ENCODE measurements at places on chromosomes 4 and X. TPM values are rescaled to one million over a fixed set of nuclear protein-coding genes. Genes with fewer than 3 reads are reported as not detected.

DNA sequence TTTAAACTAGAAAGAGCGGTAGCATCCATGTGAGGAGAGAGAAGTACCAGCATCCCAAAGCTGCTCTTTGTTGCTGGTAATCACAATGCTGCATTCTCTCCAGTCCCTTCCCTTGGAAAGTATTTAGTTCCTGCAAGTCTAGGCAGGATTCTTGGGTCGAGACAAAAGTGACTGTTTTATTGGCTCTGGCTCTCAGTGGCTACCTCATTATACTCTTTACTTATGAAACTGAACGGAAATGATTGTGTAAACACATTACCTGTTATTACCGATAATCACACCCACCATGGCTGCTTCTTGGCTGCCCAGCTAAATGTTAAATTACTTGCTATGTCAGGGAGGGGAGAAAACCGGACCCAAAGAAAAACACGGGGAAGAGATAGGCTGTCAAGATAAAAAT is 26.2 kb downstream of the ATXN3L start:
- DNase-seq = no peak
- H3K4me1 ChIP-seq = peaks cover 2% of the 10 kb centered on the region
- no peak overlapping the region for H3K27ac ChIP-seq
- no peaks in the 10 kb centered on the region for H3K36me3 ChIP-seq
- no peaks in the 10 kb centered on the region for H3K27me3 ChIP-seq

DNA sequence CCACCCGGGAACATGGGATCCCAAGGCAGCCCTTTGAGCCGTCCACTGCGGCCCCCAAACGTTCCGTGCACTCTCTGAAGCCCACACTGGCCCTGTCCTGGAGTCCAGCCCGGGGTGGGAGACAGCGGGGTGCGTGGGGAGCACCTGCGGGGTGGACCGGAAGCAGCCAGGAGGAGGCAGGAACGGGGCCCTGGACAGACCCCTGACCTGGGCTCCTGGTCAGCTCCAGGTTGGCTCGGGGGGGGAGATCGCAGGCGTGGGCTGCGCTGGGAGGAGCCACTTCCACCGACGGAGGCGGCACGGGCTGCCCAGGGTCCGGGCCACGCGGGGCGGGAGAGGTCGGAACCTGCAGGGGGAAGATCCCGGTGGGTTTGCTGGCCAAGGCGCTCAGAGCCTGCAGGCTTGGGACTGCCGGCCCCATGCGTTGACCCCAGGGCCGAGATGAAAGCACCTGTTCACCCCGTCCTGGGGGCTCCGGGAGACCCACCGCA is 5.7 kb upstream of the PLCXD1 start:
- no peaks in the 10 kb centered on the region for H3K36me3 ChIP-seq
- peak overlapping the region; percentile 56 for H3K4me3 ChIP-seq
- H3K27me3 ChIP-seq = no peaks in the 10 kb centered on the region

- no peaks in the 10 kb centered on the region for H3K36me3 ChIP-seq
- H3K27ac ChIP-seq = no peak overlapping the region
- H3K27me3 ChIP-seq = no peaks in the 10 kb centered on the region
Measured at GRCh38 chr4:185298728-185299430, 89.5 kb downstream of the SNX25 start.

DNA sequence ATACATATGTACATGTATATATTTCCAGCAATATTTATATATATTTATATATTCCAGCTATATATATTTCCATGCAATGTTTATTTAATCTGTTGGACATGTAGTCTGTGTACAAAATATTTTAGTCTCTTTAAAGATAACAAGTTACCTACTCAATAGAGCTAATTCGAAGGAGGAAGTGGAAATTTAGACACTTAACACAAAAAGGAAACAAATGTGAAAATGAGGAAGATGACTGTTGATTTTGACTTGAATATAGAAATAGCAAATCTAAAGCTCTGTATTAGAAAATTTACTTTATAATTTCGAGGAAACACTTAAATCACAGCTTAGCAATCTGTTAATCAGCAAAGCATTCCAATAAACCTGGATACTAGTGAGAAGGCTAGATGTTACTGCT is 1064.4 kb downstream of the PCDH7 start:
- no peaks in the 10 kb centered on the region for H3K4me1 ChIP-seq
- H3K36me3 ChIP-seq = no peaks in the 10 kb centered on the region
- H3K4me3 ChIP-seq = no peak overlapping the region
- H3K27me3 ChIP-seq = no peaks in the 10 kb centered on the region
- no peak for DNase-seq

- no peaks in the 10 kb centered on the region for H3K36me3 ChIP-seq
- no peak overlapping the region for H3K27ac ChIP-seq
- H3K27me3 ChIP-seq = no peaks in the 10 kb centered on the region
- H3K4me1 ChIP-seq = no peaks in the 10 kb centered on the region
Measured at GRCh38 chr4:71383984-71384383, 45.2 kb downstream of the SLC4A4 start.

DNA sequence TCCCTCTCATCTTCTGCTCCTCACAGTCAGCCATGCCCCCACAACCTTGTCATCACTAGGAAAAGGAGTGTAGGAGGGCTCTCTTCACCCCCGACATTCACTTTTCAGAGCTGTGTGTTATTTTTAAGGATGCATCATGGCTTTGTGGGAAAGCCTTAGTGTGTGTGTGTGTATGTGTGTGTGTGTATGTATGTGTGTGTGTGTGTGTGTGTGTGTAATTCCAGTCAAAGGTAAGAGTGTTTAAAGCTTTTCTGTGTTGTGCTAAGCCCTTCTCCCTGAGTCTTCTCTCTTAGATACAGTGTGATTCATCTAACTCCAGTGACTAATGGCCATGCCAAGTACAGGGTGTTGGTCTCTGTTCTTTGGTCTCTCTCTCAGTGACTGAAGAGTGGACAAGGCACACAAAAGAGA is 76.6 kb downstream of the CHIC2 start:
- H3K27ac ChIP-seq = no peak overlapping the region
- no peaks in the 10 kb centered on the region for H3K36me3 ChIP-seq
- DNase-seq = no peak
- H3K27me3 ChIP-seq = no peaks in the 10 kb centered on the region
- no peak overlapping the region for H3K4me3 ChIP-seq

- no peaks in the 10 kb centered on the region for H3K27me3 ChIP-seq
- H3K36me3 ChIP-seq = peaks cover 57% of the 10 kb centered on the region
- no peak overlapping the region for H3K27ac ChIP-seq
Measured at GRCh38 chr4:47882228-47882627, 32.2 kb downstream of the NFXL1 start.

- H3K4me1 ChIP-seq = peaks cover 6% of the 10 kb centered on the region
- no peaks in the 10 kb centered on the region for H3K27me3 ChIP-seq
- no peaks in the 10 kb centered on the region for H3K36me3 ChIP-seq
- H3K4me3 ChIP-seq = no peak overlapping the region
- DNase-seq = no peak
Measured at GRCh38 chr4:184941671-184942418, 76.4 kb upstream of the HELT start.

GRCh38 chr4:98289375-98289774 is 28.2 kb downstream of the RAP1GDS1 start:
- H3K27me3 ChIP-seq = no peaks in the 10 kb centered on the region
- no peak overlapping the region for H3K27ac ChIP-seq
- peaks cover 7% of the 10 kb centered on the region for H3K36me3 ChIP-seq
- H3K4me1 ChIP-seq = no peaks in the 10 kb centered on the region

- no peak for DNase-seq
- peaks cover 6% of the 10 kb centered on the region for H3K4me1 ChIP-seq
- H3K4me3 ChIP-seq = no peak overlapping the region
- H3K36me3 ChIP-seq = no peaks in the 10 kb centered on the region
- no peaks in the 10 kb centered on the region for H3K27me3 ChIP-seq
- H3K27ac ChIP-seq = no peak overlapping the region
Measured at GRCh38 chr4:100576570-100576969, 58.7 kb upstream of the EMCN start.

- DNase-seq = peak; percentile 19
- no peaks in the 10 kb centered on the region for H3K36me3 ChIP-seq
- H3K4me3 ChIP-seq = peak overlapping the region; percentile 29
- H3K27me3 ChIP-seq = no peaks in the 10 kb centered on the region
Measured at GRCh38 chrX:10821293-10821692, 200.9 kb upstream of the MID1 start.

DNA sequence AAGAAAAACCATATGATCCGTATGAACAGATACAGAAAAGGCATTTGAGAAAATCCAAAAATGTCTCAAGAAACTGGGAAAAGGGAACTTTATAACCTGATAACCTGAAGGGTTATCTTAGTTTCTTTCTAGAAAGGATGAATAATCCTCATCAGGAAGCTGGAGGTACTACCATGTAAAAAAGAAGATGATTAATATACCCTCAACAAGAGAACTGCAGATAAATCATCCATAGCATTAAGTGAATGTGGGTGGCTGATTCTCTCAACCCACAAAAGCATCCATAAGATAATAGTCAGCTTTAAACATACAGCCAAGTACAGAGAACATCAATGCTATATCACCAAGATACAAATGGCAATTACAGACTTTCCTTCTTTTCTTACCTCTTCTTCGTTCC is 26.4 kb downstream of the ANAPC10 start:
- H3K4me3 ChIP-seq = no peak overlapping the region
- no peak overlapping the region for H3K27ac ChIP-seq
- H3K36me3 ChIP-seq = peaks cover 8% of the 10 kb centered on the region
- H3K27me3 ChIP-seq = no peaks in the 10 kb centered on the region

DNA sequence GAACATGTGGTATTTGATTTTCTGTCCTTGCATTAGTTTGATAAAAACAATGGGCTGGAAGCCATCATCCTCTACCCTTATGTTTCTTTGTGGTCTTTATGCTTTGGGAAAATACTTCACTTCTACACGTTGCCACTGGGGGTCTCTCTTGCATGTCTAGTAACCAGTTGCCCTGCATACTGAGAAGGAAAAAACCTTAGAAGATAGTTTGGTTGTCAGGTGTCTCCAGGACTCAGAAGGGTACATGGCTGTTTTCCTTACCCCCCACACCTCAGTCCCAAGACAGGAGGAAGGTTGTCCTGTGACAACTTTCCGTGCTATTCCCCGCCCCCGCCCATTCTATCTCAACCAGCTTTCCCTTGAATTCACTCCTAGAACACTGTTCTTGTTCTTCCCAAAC is 62.1 kb upstream of the LANCL3 start:
- no peaks in the 10 kb centered on the region for H3K4me1 ChIP-seq
- no peak overlapping the region for H3K27ac ChIP-seq
- DNase-seq = no peak
- H3K36me3 ChIP-seq = no peaks in the 10 kb centered on the region
- H3K27me3 ChIP-seq = no peaks in the 10 kb centered on the region

- no peak for DNase-seq
- no peaks in the 10 kb centered on the region for H3K36me3 ChIP-seq
- no peak overlapping the region for H3K4me3 ChIP-seq
- H3K4me1 ChIP-seq = peaks cover 10% of the 10 kb centered on the region
- H3K27ac ChIP-seq = no peak overlapping the region
- H3K27me3 ChIP-seq = no peaks in the 10 kb centered on the region
Measured at GRCh38 chrX:153761863-153762262, 2.2 kb upstream of the PLXNB3 start.

GRCh38 chrX:78650906-78651437 is 8.2 kb downstream of the RTL3 start:
- peak; percentile 48 for DNase-seq
- peaks cover 32% of the 10 kb centered on the region for H3K4me1 ChIP-seq
- H3K36me3 ChIP-seq = no peaks in the 10 kb centered on the region
- peak overlapping the region; percentile 97 for H3K27ac ChIP-seq

GRCh38 chr4:123055943-123056342 is 133.5 kb upstream of the NUDT6 start:
- peaks cover 7% of the 10 kb centered on the region for H3K36me3 ChIP-seq
- no peak for DNase-seq
- H3K4me3 ChIP-seq = no peak overlapping the region
- peaks cover 5% of the 10 kb centered on the region for H3K4me1 ChIP-seq

DNA sequence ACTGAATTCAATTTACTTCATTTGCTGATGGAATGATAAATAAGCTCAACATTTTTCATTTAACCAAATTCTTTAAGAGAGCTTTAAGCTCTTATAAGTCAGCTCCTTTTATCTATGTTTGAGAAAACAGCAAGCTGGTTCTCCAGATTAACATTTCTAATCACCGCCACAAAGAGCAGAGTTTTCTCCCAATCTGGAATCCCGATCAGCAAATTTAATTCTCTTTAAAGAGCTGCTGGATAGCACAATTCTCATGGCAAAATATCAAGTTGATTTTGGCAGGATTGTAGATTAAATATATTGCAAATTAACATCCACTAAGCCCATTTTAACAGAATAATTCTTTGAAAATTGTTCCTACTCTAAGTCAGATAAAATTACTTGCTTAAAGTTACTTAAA is 48.8 kb downstream of the RPS6KA3 start:
- peaks cover 29% of the 10 kb centered on the region for H3K4me1 ChIP-seq
- H3K27ac ChIP-seq = peak overlapping the region; percentile 48
- DNase-seq = peak; percentile 9
- H3K27me3 ChIP-seq = no peaks in the 10 kb centered on the region
- H3K36me3 ChIP-seq = no peaks in the 10 kb centered on the region

DNA sequence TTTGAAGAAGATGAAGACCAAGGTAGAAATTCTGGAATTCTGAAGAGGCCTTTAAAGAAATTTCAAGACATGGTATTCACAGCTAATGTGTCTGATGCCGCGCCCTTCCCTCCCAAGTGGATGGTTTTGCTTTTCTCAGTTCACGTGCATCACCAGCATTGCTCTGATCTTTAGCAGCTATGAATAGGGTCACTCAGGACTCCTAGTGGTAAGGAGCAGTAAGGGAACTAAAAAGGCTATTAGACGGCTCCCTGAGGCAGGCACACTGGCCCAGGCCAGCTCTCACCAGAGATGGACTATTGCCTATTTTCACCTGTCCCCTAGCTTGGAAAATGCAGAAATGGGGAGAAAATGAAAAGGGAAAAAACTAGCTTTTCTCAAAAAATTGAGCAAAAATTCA is 447.5 kb upstream of the RASGEF1B start:
- DNase-seq = peak; percentile 31
- H3K27me3 ChIP-seq = 0 out of 2 replicates have a peak, but pooled peaks cover 6% of the 10 kb centered on the region
- H3K36me3 ChIP-seq = 0 out of 2 replicates have a peak, but pooled peaks cover 2% of the 10 kb centered on the region
- H3K4me3 ChIP-seq = no peak overlapping the region
- no peak overlapping the region for H3K27ac ChIP-seq
- no peaks in the 10 kb centered on the region for H3K4me1 ChIP-seq

DNA sequence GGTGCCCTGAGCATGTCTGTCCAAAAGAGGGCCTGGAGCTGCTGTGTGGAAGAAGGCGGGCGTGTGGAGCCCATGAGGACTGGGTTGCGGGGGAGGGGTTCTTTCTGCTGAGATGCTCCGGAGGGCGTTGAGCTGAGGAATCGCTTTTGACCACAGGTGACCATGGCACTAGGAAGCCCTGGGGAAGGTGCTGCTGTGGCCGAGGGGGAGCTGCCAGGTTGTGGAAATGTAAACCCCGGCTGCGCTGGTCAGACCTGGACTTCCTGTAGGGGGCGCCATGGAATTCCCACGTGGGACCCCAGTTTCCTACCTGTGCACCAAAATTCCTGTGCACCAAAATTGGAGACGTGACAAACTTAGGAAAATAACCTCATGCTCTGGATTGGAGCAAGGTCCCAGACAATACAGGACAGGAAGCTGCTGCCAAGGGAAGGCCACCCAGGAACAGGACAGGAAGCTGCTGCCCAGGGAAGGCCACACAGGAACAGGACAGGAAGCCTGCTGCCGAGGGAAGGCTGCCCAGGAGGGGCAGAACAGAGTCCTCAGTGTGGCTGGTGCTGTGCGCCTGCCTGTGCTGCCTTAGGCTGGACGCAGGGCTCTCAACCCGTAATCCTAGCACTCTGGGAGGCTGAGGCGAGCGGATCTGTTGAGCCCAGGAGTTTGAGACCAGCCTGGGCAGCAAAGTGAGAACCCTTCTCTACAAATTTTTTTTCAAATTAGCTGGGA is 28.4 kb upstream of the UVSSA start:
- H3K4me3 ChIP-seq = no peak overlapping the region
- no peaks in the 10 kb centered on the region for H3K4me1 ChIP-seq
- DNase-seq = no peak
- H3K36me3 ChIP-seq = peaks cover 55% of the 10 kb centered on the region
- H3K27me3 ChIP-seq = no peaks in the 10 kb centered on the region

The FAM9B gene
- 0.69 TPM for total RNA-seq

The KLB gene
- not detected for total RNA-seq

The TLR10 gene
- not detected for total RNA-seq

The SCML1 gene
- total RNA-seq = 31.6 TPM

The VGLL1 gene
- total RNA-seq = not detected

The GRXCR1 gene
- not detected for total RNA-seq

The PCDH18 gene
- 14.6 TPM for total RNA-seq

The MFAP3L gene
- 3.5 TPM for total RNA-seq
